ENCODE measurements at places on chromosomes 12 and 14.

- no peak for DNase-seq
These were observed 2.3 kb downstream of the LARP4 start for GRCh38 chr12:50403001-50403440.

GRCh38 chr12:82176026-82176425, 182.2 kb downstream of the CCDC59 start:
- no peak for DNase-seq

GRCh38 chr12:46292754-46293402, 24.0 kb upstream of the SLC38A1 start:
- DNase-seq: no peak

DNA sequence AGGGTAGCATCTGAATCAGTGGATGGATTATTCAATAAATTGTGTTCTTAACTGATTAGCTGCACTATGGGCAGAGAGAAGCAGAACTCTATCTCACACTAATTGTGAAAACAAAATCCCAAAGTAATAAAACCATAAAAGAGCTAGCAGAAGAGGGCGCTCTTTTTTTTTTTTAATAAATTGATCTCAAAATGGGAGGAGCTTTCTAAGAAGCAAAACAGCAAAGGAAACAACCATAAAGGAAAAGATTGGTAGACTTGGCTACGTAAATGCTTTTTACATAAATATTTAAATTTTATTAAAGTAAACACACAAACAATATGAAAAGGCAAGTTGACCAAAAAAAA, 1.5 kb upstream of the TM7SF3 start:
- peak; percentile 55 for DNase-seq

DNA sequence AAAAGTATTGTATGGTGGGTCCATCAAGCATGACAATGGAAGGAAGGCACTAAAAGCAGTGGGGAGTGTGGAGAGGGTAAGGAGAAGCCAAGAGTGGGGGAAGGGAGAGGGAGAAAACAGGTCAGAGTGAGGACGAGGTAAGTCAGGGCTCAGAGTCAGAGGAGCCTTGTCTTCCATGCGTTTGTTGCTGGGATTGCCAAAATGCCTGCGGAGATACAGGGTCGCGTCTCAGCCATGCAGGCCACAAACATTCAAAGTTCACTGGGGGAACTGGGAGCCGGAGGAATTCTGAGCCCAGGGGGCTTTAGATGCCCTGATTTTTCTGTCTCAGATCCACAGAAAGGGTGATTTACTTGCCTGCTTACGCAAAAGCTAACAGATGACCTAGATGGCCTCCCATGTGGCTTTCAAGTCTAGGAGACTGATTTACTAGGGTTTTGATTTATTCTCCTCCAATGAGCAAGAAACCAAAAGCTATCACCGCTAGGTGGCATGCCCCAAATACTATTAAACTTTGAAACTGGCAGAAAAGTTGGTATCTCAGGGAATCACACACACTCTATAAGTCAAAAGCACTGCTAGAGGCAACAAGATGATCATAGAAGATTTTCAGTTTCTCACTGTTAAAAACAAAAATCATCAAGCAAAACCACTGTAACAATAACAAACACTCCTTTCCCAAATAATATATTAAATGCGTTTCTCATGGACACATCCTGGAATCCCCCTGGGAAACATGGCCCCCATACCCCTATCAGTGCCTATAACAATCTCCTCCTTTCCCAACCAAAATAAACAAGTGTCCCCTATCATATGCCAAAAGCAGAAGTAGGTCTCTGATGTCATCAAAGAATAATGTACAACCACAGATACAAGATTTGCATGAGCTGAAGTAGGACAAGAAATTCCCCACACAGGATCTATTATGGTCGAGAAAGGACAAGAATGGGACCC, 26.6 kb upstream of the MDM1 start:
- peak; percentile 73 for DNase-seq

GRCh38 chr14:68516342-68516741, 276.5 kb downstream of the ZFP36L1 start:
- no peak for DNase-seq

DNA sequence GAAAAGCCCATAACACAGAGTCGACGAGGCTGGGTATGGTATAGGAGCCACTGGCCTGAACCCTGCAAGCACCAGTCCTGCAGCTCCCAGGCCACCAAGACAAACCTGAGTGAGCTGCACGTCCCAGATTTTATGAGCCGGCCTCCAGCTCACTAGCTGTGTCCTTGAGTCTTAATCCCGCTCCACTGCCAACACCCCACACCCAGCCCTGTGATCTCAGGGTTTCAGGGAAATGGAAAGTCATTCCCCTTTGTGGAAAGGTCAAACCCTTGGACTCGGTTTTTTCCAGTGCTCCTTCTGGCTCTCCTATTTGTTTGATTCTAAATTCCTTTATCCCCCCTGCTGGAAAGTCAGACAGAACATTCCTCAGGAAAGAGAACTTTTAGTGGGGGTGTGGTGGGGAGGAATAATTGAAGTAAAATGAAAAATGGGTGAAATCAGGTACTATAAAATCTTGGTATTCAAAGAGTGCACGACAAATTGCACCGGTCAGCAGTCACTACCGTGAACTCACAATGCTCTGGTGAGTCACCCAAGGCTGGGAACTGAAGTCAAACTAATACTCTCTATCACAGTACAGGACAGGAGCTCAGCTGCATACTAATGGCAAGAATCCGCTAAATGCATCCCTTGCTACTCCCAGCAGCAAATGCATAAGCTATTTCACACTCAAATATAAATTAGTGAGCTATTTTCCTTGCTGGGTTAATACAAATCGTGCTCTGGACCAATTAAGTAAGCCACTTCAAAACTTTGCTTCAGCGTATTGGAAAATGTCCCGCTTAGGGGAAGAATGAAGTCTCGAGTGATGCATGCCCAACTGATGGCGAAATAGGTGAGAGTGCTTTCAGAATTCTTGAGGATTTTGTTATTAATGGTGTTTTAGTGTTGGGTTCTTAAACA, 9.0 kb downstream of the PITPNM2 start:
- peak; percentile 77 for DNase-seq

GRCh38 chr12:7369274-7369729, 65.4 kb downstream of the ACSM4 start:
- no peak for DNase-seq

DNA sequence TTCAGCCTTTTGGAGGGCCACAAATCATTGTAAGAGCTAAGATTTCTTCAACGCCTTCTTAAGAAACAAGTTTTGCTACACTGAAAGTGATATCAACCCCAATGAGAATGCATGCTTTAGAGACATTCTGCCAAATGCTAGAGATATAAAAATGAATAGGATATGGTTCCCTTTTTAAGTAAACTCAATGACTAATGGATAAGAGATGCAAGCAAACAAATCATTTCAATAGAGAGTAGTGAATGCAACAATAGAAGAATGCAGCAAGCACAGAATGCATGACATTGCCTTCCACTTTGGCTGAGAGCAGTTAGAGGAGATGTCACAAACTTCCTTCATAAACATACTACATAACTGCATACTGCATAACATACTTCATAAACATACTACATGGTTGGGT, 116.4 kb downstream of the PDZRN4 start:
- DNase-seq: no peak

DNA sequence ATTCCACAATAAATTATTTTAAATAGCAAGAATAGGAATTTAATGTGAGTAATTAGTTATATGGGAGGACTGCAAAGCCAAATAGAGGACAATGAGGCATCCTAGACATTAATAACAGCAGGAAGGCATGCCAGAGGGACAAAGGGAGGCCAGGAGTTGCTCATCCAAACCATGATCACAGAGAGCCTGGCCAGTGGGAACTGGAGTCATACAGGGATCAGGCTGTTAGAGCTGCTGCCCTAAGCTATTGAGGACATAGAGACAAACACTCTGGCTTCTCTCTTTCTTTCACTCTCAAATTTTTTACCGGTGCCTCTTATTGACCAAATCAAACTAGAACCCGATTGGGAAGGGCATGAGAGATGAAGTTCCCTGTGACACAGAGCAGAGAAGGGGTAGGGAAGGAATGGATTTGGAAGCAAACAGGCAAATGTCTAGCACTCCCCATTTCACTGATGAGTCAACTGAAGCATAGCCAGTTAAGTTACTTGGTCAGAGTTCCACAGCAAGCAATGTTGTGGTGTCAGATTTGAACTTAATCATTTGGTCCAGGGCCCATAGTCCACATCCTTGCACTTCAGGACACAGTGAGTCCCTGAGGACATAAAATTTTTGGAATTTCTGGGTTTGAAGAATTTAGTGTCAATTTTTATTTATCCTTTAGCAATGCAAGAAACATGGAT, 17.9 kb upstream of the CFAP54 start:
- peak; percentile 75 for DNase-seq

GRCh38 chr12:93335603-93336162, 42.0 kb upstream of the NUDT4 start:
- DNase-seq: no peak

- DNase-seq: no peak
These were observed 31.9 kb upstream of the COCH start for GRCh38 chr14:30842431-30842830.

DNA sequence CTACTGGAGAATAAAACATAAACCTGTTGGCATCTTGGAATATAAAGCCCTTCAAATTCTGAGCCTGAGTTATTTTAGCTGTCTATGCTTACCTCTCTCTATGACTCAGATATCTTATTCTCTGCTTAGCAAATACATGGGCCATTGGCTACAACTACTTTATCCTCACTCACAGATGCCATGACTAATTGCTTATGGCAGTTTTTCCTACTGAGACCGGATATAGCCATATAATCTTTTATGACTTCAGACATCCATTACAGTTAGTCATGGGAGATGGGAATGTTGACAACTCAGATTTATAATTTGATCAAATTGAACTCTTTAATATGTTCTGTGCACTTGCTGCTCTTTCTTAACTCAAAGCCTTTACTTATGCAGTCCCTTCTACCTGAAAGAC, 502.4 kb upstream of the ATP2B1 start:
- peak; percentile 94 for DNase-seq

DNA sequence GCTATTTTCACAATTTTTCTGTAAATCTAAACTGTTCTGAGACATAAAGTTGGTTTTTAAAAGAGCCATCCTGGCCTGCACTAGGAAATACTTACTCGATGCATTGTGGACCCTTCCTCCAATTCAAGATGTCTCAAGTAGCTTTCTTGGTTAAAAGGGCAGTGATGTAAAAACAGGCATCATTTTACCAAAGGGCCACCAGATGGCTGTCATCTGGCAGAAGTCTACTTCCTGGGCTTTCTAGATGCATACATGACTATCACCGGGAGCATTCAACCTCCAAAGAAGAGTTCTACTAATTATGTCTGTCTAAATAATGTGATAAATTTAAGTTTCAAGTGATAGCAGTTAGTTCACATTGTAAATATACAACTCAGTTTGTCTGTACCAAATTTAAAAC, 96.8 kb upstream of the FRMD6 start:
- peak; percentile 76 for DNase-seq

- DNase-seq: no peak
These were observed 77.7 kb downstream of the ETV6 start for GRCh38 chr12:11727133-11727664.

DNA sequence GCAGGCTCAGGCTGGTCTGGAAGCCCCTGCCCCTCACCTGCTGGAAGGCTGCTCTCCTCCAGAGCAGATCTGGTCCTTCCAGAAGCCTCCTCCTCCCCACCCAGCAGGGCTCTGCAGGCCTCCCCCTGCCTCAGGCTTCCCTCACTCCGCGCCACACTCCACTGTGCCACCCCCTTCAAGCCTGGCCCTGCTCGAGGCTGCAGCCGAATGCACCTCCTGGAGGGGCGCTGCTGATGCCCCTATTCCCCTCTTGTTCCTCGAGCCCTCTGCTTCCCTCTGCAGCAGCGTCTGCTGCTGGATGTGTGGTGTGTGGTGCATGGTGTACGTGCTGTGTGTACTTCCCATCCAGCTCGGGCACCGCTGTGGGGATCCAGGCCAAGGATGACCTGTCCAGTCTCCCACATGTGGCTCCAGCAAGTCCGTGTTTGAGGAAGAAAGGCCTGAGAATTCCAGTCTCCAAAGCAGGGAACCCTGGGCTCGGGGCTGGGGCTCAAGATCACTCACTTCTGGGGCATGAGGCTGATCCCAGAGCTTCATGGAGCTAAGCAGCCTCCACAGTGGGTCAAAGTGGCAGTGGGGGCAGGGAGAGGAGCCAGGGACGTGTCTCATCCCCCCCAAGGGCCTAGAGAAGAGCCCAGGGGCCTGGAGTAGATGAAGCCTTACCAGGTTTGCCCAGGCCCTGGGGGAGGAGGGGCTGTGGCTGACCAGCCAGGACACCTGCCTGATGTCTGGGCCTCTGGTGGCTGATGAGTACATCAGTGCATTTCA, 136.0 kb upstream of the C14orf180 start:
- no peak for DNase-seq

DNA sequence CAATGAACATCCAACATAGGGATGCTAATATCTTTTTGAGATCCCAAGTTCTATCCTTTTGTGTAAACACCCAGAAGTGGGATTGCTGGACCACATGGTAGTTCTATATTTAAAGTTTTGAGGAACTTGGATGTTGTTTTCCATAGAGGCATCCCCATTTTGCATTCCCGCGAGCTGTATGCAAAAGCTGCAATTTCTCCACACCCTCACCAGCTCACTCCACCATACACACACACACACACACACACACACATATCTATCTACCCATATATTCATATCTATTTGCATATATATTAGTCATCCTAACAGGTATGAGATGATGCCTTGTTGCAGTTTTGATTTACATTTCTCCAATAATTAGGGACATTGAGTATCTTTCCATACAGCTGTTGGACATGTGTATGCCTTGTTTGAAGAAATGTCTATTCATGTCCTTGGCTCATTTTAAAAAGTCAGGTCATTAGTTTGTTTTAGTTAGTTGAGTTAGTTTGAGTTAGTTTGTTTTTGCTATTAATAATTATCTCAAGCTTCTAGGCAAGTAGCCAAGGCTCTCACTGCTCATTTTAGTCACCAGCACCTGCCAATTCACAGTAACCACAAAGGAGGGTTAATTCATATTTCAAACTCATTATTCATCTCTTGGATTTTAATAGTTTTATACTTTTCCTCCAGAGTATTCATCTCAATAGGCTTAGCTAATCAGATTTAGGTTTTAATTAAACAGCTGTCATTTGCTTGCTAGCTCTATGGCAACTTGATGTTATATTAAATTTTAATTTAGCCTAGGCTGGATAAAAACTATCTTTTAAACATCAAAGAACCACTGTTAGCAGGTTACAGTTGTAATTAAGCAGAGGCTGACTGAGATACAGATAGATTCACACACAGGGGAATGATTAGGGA, 1435.9 kb upstream of the TMEM132C start:
- DNase-seq: no peak

GRCh38 chr14:51521764-51522163, 129.9 kb upstream of the FRMD6 start:
- DNase-seq: peak; percentile 95

GRCh38 chr14:34018564-34019244, 67.8 kb upstream of the EGLN3 start:
- DNase-seq: no peak

GRCh38 chr14:34554540-34555250, 15.2 kb upstream of the EAPP start:
- DNase-seq: peak; percentile 42

DNA sequence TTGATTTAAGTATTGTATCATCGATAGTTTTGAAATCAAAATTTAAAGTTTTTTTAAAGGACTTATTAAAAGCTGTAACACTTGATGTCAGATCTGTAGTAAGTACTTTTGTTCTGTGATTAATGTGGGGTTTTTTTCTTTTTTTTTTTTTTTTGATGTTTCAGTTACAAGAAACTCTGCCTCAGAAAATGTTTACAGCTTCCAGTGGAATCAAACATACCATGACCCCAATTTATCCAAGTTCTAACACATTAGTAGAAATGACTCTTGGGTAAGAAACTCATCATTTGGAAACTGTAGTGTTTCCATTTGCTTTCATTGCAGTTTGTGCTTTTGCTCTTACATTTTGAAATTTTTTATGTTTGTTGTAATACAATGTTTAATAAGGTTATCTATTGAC, 45.6 kb downstream of the TBK1 start:
- DNase-seq: no peak

- DNase-seq: no peak
These were observed 230.5 kb upstream of the KITLG start for GRCh38 chr12:88810806-88811205.

Data from HCEC 1CT (cell line).